ENCODE measurements at places on chromosomes 5 and 9.

- DNase-seq: no peak
These were observed 30.7 kb upstream of the ERAP1 start for GRCh38 chr5:96838201-96839070.

GRCh38 chr5:168585119-168585856, 6.1 kb upstream of the PANK3 start:
- DNase-seq: no peak

DNA sequence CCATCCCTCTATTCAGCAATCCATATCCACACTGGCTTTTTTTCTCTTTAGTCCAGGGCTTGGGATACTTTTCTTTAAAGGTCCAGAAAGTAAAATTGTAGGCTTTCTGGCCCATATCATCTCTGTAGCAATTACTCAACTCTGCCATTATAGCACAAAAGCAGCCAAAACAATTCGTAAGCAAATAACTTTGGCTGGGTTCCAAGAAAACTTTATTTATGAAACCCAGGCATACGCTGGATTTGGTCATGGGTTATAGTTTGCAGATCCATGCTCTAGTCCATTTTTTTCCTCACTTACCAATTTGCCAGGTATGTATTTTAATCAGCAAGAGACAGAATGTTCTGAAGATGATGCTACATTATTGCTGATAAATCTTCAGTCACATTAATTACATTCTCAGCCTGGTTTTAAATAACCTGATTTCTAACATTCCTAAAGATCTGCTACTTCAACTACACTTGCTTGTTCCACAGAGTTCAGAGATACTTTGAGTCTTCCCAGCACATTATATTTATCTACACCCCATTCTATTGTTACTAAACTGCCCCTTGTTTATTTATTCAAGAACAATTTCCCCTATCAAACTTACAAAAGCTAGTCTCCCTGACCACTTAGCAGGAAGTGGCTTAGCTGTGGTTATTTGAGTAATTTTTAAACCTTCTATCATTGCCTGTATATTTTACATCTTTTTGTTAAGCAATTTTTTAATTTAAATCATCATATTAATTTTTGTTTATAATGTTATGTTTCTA, 161.0 kb downstream of the ISL1 start:
- no peak for DNase-seq

GRCh38 chr5:33291216-33292000, 149.4 kb upstream of the TARS1 start:
- DNase-seq: no peak

DNA sequence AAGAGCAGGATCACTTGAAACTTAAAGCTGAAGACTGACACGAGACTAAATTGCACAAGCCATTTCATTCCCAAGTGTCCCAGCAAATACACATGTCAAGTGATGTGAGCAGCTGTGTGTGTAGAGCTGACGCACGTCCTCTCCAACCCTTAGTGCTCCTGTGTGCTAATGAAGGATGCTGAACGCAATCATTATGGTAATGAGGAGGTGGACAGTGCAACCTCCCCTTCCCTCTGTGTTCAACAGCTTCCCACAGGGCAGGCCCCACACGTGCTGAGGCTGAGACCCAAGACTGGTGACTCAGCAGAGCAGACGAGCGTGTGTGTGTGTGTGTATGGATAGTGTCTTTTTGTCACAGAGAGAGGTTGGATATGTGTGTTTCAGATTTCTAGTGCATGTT, 702.1 kb downstream of the SEMA5A start:
- no peak for DNase-seq

GRCh38 chr5:89435347-89435746, 552.4 kb upstream of the MEF2C start:
- no peak for DNase-seq

GRCh38 chr9:37994639-37995347, 74.2 kb downstream of the SHB start:
- DNase-seq: peak; percentile 56

DNA sequence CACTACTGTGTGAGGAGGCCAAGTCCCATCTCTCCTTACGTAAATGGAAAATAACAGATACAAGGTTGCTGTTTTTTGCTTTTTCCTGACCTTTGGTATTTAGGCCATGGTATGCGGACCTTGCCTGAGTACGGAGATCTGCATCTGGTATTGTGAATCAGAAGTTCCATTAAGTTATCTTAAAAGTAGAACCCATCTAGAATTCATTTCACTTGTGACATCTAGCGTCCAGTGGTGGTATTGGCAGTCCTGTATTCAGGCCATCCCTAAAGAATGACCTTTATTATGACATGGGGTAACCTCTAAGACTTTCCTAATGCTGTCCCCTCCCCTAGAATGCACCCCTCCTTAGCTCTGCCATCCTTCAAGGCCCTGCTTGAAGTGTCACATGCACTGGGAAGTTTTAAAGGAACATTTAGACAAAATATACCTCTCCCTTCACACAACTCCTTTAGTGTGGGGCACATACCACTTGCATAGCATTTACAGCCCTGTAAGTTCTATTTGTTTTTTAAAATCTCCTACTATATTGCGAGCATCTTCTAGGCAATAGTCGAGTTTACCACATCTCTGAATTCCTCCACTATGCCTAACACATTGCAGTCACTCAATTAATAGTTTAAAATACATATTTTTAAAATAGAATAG, 1.9 kb upstream of the SPDL1 start:
- no peak for DNase-seq

DNA sequence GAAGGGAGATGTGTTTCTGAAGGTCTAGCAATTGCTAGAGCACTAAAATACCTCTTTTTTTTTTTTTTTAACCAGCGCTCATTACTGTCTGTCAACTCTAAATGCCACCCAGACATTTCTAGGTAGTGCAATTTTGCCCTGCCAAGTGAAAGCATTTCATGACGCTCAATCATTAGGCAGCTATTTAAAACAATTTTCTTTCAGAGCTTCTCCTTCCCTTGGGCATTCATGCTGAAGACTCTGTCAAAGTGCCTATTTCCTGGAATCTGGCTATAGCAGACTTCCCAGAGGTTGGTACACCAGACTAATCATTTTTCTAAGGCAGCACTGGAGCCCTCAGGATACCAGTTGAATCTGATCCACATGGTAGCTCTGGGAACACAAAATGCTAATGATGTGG, 97.0 kb upstream of the ANKRD55 start:
- DNase-seq: no peak

DNA sequence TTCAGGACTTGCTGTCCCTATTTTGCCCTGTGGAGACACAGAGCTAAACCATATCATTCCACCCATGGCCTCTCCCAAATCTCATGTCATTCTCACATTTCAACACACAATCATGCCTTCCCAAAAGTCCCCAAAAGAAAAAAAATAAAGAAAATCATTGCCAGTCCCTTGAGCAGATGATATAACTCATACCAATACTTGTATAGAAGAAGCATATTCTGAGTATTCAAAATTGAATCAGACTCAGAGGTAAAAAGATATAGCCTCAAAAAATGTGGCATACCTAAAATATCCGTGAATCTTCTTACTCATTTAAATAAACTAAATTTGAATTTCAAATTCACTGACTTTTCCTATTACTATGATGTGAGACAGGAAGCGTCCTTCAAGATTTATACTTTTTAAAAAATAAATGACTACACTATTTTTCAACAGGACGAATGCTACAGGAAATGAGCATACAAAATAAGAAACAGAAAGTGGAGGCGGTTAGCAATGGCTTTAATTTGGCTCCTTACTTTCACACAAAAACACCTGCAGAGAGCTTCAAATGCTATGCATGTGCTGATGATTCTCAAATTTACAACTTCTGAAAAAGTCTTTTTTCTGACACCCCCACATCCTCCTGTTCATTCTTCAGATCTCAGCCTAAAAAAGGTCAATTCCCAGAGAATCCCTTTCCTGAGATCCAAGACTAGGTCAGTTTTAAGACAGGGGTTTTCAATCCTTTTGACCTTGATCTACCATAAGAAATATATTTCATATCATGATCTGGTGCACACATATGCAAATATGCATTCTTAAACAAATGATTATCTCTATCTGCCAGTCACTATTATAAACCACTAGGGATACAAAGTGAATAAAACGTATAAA, 39.6 kb upstream of the DMXL1 start:
- DNase-seq: no peak

- no peak for DNase-seq
These were observed 193.6 kb upstream of the PRR16 start for GRCh38 chr5:120270498-120270897.

DNA sequence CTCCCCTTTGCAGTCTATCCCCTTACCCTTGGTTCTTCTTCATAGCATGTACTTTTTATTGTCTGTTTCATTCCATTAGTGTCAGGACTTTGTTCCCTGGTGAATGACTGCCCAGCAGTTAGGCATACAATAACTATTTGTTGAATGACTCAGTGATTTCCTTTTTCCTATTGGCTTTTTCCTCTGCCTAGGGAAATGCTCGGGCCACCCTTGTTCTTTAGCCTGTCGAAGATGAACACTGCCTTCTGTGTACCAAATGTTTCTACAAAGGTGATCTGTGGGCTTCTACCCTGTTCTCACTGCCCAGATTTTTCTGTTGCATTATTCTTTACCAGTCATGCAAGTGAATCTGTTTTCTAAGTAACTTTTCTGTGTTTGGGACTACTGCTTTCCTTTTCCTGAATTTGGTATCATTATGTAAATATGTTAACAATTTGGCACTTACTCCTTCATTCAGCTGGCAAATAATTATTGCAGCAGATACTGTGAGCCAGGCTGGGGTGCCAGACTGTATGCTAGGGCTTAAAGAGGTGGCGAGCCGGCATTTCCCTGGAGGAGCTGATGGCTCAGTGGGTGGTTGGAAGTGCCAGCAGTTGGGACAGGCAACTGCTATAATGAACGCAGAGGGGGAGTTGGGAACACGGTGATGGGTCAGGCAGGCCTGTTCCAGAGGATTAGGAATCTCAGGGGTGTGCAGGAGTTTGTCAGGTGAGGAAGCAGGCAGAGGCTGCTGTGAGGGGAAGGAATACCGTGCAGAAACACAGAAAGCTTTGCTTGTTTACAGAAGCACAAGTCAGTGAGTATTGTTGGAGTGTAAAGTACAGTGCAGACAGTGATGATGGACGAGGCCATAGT, 30.6 kb downstream of the KDM4C start:
- no peak for DNase-seq

GRCh38 chr5:131375351-131375750, 111.5 kb downstream of the CDC42SE2 start:
- no peak for DNase-seq

GRCh38 chr9:132237481-132237880, 75.6 kb downstream of the NTNG2 start:
- DNase-seq: no peak

DNA sequence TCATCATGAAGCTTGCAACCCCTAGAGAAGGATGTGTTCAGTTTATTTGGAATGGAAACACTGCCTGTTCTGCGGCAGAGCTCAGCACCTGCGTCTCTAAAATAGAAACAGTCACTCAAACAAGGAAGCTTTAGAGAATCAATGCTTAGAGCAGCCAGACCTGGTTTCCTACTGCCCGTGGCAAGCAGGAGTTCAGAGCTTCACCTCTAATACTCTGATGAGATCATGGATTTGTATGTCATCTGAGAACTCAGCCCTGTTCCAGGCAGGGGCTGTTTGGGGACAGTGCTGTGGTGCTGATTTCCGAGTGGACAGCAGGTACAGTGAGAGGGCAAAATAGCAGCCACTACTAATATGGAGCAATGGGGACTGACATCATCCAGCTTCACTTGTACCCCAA, 236.0 kb upstream of the IRX1 start:
- no peak for DNase-seq

- no peak for DNase-seq
These were observed 555.8 kb upstream of the TLE4 start for GRCh38 chr9:79015951-79016350.

DNA sequence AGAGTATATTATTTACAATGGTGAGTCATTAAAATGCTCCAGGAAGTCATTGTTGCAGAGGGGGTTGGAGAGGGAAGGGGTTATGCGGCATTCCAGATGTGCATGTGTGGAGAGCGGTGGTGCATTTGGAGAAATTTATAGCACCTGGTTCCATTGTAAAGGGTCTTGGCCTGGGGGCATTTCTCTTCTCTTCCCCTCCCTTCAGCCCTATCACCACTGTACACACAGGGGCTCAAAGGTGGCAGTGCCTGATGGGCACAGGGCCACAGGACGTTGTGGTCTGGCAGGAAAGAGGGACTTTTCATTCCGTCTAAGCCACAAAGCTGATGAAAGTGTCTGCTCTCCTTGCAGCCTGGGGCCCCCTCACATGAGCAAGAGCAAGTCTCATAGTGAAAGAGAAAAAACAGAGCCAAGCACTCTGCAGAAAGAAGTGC, 442.4 kb upstream of the ZNF462 start:
- DNase-seq: no peak

DNA sequence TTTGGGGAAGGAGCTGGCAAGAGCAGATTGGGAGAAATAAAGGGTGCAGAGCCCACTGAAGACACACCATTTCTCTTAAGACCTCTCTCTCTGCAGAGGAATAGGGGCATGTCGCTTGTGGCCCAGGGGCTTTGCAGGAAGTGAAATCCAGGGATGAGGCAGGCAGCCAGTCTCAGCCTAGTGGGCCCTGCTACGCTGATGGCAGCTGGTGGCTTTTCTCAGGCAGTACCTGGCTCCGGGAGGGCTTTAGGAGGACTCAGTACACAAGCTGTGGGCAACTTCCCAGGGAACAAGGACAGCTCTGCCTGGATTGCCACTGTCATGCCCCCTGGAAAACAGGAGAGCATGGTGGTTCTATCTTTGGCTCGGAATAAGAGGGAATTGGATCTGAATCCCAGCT, 76.2 kb upstream of the NEURL1B start:
- DNase-seq: no peak

GRCh38 chr9:37283730-37284325, 138.7 kb upstream of the GRHPR start:
- no peak for DNase-seq

GRCh38 chr9:134653259-134654009, 11.8 kb downstream of the COL5A1 start:
- DNase-seq: no peak

- DNase-seq: no peak
These were observed 480.9 kb downstream of the MTRR start for GRCh38 chr5:8349855-8350254.

- DNase-seq: no peak
These were observed 396.9 kb upstream of the PAPPA start for GRCh38 chr9:115756736-115757135.

DNA sequence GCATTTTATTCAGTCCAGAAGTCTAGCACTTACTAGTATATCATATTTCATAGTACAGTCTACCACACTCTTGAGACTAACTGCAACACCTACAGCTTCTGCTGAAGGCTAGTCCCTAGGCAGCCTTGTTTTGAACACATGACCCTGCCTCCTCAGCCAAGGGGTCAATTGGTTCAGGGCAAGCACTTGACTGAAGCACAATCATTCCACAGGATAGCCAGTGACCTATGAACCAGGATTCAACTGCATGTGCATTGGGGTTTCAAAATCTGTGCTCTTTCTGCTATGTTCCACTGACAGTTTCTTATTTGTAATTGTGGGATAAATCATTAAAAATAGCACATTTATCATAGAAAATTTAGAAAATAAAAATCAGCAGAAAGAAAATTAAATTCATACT, 186.8 kb downstream of the TMEM161B start:
- DNase-seq: no peak

GRCh38 chr9:114149181-114149580, 6.2 kb upstream of the COL27A1 start:
- DNase-seq: no peak

GRCh38 chr5:120886351-120886860, 422.3 kb downstream of the PRR16 start:
- DNase-seq: no peak

- DNase-seq: no peak
These were observed 900 bp upstream of the HAVCR2 start for GRCh38 chr5:157109744-157110143.

GRCh38 chr9:131791542-131792254, 51.8 kb upstream of the RAPGEF1 start:
- no peak for DNase-seq
